ENCODE measurements at places on chromosomes 5 and 9.

- DNase-seq = no peak
These were observed 73.1 kb downstream of the COMMD10 start for GRCh38 chr5:116157902-116158301.

- DNase-seq = no peak
These were observed 52.2 kb downstream of the PCDH1 start for GRCh38 chr5:141825791-141826560.

DNA sequence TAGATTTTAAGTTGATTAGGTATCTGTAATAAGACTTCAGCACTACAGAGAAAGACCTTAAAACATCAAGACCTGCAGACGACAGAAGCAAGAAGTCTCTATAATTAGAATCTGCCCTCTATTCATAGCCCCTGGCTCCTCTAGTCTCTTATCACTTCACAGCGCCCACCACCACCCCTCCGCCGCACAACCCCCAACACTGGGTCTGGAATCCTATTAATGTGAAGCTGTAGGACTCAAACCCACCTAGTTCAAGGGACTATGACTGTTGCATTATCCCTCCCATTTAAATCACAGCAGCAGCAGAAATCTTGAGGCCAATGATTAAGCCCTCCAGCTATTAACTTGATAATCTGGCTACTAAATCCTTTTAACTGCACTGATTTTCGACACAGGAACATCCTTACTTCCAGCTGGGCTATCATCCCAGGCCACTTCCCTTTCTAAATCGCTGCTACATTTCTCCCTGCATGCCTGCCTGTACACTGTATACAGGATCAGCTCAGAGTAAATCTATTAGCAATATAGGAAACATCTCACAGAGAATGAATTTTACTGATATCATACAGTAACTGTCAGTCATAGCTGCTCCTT lies 159.5 kb upstream of the GRAMD2B start:
- no peak for DNase-seq

- DNase-seq = no peak
These were observed 2.7 kb downstream of the GPX3 start for GRCh38 chr5:151023047-151023615.

- DNase-seq = peak; percentile 68
These were observed 207.1 kb downstream of the VPS13A start for GRCh38 chr9:77384406-77384805.

DNA sequence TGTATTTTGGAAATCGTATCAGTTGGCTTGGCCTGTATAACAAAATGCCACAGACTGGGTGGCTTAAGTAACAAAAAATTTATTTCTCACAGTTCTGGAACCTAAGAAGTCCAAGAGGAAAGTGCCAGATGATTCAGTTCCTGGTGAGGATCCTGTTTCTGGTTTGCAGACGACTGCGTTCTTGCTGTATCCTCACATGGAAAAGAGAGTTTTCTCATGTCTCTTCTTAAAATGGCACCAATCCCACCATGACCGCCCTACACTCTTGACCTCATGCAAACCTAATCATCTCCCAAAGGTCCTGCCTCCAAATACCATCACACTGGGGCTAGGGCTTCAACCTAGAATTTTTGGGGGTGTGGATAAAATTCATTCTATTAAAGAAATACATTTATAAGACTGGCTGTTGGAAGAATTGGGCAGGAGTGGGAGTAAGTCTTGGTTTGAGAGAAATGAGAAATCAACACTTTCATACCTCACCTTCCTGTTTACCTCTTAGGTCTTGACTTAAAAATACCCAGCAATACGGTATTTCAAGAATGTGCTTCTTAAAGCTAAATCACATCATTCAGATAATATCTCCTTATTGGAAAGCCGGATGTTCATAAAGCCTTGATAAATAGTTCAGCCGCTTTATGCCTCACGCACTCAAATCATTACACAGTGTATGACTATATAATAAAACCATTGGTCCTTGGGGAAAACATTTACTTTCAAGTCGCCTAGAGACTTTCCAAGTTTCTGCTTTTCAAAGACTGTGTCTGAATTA lies 28.7 kb downstream of the PTTG1 start:
- DNase-seq = no peak

GRCh38 chr5:40397091-40397490 lies 282.6 kb upstream of the PTGER4 start:
- DNase-seq = no peak

DNA sequence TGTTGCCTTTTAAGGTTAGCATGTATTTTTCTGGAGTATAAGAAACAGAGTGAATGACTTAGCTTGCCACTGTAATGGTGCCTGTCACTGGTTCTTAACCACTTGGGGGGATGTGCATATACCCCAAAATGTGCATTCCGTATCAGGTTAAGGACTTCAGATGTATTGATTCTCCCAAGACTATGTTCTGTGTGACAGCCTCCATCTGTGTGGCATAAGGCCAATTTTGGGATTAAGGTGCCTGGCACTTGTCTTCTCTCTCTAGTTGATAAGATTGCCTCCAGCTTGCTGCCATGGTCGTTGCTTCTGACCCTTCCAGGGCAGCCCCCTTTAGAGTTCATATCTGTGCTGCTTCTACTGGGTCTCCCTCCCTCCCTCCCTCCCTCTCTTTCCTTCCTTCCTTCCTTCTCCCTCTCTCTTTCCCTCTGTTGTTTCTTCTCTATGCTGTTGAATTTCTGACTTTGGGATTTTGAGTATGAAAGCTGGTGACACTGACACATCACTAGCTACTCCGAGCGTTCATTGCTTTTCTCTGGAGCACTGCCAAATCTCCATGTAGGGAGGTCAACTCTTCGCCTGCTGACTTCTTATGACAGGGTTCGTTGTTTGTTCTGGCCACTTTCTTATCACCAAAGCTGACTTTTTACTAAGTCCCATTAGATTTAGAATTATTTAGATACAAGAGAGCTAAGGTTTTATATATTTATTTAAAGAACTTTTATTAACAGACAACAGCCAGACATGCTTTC lies 31.0 kb downstream of the TNFAIP8 start:
- DNase-seq = no peak

DNA sequence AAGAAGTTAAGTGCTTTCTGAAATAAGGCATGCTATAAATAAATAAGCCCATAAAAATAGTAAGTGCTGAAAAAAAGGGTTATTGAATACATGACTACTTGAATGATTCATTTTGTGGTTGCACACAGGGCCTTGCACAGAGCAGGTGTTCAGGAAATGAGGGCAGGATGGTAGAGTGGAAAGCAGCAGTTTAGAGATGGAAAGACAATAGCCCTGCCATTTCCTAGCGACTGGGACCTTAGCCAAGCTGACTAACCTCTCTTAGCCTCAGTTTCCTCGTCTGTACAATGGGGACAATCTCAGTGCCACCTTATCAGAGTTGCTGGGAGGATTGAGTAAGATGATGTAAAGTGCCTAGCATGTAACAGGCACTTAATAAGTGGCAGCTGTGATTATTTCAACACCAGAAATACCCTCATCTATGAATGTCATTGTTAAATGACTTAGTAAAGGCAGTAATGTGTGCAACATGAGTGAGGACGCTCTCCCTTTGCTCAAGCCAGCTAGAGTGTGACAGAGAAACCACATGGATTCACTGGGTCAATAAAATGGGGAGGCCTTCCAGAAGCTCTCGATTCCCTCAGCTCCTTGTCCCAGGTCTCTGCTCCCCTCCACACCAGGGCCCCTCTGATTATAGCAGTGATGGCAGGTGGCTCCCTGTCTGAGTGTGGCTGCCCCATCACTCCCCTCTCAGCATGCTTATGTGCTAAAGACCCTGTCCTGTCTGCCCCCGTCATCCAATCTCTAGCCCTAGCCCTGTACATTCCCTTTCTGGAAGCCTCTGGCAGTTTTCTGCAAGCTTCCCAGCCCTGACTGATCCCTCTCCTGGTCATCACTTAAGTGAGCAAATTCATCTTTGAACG lies 16.0 kb upstream of the PHF19 start:
- DNase-seq = peak; percentile 98

DNA sequence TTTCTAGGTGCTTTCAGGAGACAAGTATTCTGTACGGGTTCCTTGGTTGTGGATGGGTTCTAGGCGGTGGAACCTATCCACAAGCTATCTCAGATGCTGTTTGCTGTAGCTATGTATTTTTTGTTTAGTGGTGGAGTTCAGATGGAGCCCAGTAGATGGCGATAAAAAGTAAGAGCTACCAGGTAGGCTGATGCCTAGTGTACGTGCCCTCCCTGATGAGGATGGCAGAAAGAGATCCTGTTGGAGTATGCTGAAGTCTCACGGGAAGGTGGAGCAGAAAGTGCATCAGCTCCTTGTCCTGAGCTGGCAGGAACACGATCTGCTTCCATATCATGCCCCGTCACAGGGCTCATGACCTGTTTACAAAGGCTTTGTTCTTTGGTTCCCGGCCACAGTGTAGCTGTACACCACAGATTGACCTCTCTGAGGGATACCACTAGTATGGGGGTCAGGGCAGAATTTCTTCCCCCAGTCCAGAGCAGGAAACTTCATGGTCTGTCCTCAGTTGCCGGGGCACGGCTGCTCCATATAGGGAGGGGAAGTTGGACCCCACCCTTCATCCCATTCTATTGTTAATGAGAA lies 12.6 kb upstream of the UGT3A2 start:
- peak; percentile 49 for DNase-seq

DNA sequence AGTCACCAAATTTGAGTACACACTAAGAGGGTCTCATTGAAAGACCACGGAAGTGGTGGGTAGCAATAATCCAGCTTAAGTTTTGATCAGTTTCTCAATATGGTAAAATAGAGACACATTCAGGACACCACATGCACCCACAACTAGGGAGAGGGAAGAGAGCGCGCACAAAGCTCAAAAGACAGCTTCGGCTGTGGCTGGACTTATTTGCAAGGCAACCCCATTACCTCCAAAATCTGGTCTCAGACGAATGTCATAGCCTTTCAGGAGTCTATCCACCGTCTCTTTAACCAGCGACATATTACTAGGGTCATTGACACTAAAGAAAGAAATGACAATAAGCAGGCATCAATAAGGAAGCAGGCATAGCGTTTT lies 443 bp downstream of the GABRB2 start:
- DNase-seq = no peak

DNA sequence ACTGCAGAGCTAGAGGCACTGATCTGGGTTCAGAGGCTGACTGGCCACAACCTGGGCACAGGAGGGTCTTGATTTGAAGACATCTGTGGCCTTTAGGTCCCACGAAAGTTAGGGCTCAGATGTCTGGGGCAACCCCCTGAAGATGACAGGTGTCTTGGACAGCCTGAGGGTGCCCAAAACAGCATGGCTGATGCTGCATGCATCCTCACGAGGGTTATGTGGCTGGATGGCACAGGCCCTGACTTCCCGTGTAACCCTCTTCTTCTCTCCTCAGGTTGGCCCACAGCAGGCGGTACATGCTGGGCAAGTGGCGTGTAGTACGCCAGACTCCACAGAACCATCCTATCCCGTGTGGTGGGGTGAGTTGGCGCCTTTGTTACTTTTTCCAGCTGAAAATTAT lies 29.8 kb upstream of the GFPT2 start:
- no peak for DNase-seq

GRCh38 chr5:74199436-74200210 lies 440.9 kb downstream of the ENC1 start:
- peak; percentile 21 for DNase-seq

DNA sequence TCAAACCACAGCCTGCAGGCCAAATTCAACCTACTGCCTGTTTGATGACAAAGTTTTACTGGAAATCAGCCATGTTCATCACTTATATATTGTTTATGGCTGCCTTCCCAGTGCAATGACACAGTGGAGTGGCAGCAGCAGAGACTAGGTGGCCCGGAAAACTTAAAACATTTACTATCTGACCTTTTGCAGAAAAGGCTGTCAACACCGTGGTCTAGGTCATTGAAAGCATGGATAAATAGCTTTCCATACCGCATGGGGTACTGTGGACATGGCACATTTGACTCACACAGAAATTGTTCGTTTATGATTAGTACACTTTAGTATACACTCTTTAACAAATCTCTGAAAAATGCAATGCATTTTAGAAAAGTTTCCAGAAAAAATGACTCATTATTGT lies 298.3 kb upstream of the EFNA5 start:
- peak; percentile 51 for DNase-seq

All from HT1080 (cell line).